Prostate gland (tissue), 2 donors: ENCODE measurements at places on chromosomes 3 and 15. TPM values are rescaled to one million over a fixed set of nuclear protein-coding genes. Genes with fewer than 3 reads are reported as not detected.

- no peak for DNase-seq
- no peaks in the 10 kb centered on the region for H3K4me1 ChIP-seq
These were observed 144.0 kb upstream of the MEF2A start for GRCh38 chr15:99421758-99422157.

- no peaks in the 10 kb centered on the region for H3K27me3 ChIP-seq
- H3K36me3 ChIP-seq, result no peaks in the 10 kb centered on the region
- no peak for DNase-seq
- H3K4me1 ChIP-seq, result no peaks in the 10 kb centered on the region
- no peak overlapping the region for H3K27ac ChIP-seq
These were observed 137.9 kb upstream of the ZBTB20 start for GRCh38 chr3:115284980-115285379.

DNA sequence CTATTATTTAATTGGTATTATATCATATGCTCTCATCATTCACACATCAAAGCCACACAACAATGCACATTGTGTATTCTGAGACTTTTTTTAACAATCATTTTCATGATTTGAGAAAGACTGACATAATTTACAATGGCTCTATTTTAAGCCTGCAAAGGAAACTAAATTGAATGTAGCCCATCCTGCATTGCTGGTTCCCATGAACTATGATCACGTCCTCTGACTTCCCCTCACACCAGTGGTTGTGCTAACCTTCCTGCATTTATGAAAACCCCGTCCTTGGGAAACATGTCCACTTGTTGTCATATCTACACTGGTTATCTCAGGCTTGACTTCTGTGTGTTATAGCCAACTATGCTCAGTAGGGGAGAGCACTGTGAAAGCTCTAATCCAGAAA, 546.2 kb downstream of the MECOM start:
- H3K27me3 ChIP-seq, result no peaks in the 10 kb centered on the region
- H3K4me1 ChIP-seq, result no peaks in the 10 kb centered on the region
- no peak overlapping the region for H3K27ac ChIP-seq

DNA sequence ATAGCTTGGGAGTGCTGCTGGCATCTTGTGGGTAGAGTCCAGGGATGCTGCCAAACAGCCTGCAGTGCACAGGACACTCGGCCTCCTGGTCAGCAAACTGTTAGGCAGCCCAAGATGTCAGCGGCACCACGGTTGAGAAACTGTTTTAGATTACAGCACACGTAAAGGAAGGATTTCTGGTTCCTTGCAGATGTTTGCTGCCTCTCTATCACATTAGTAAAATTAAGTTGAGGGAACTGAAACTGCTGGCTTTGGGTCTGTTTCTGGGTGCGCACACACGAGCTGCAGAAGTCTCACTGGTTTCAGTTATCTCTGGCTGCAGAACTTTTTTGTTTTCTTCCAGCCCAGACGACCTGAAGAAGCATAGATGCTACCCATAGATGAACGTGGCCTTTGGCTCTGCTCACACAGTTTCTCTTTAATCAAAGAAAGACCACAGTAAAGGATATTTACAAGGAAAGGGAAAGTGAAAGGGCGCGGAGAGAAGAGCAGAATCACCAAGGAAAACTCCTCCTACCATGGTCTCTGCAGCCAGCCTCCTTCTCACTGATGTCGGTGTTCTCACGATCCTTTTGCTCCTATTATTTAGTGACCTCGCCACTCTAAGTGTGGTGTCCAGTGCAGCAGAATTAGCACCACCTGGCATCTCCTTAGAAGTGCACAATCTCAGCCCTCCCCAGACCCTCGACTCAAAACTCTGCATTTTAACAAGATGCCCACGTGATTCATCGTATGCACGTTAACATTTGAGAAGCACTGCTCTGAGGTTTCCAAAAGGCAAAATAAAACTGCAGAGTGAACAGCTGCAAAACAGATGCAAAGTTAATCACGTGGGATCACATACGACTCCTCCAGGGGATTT, 50.6 kb upstream of the AKAP13 start:
- no peaks in the 10 kb centered on the region for H3K27me3 ChIP-seq
- peak overlapping the region; percentile 12 for H3K4me3 ChIP-seq
- H3K4me1 ChIP-seq, result no peaks in the 10 kb centered on the region

DNA sequence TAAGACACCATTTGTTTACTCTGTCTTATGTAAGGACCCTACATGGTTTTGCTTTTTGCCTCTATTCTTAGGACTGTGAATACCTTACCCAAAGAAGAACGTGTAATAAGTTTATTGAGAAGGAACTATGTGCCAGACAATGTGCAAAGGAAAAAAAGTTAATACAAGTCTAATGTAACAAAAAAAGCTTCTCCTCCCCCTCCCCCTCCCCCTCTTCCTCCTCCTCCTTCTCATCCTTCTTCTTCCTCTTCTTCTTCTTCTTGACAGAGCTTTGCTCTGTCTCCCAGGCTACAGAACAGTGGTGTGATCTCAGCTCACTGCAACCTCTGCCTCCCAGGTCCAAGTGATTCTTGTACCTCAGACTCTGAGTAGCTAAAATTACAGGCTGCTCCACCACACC, 50.9 kb upstream of the MITF start:
- no peaks in the 10 kb centered on the region for H3K27me3 ChIP-seq
- H3K36me3 ChIP-seq, result no peaks in the 10 kb centered on the region
- no peaks in the 10 kb centered on the region for H3K4me1 ChIP-seq
- no peak overlapping the region for H3K4me3 ChIP-seq
- H3K27ac ChIP-seq, result no peak overlapping the region

The TIPARP gene
- 52.0 TPM for total RNA-seq

The OR4F6 gene
- total RNA-seq, result not detected

The TNNC1 gene
- 109 TPM for total RNA-seq

The CSTA gene
- 25.7 TPM for total RNA-seq

The GASK1A gene
- total RNA-seq, result 17.5 TPM

The CLDN16 gene
- not detected for total RNA-seq
